ENCODE measurements at places on chromosomes 5 and 9.

DNA sequence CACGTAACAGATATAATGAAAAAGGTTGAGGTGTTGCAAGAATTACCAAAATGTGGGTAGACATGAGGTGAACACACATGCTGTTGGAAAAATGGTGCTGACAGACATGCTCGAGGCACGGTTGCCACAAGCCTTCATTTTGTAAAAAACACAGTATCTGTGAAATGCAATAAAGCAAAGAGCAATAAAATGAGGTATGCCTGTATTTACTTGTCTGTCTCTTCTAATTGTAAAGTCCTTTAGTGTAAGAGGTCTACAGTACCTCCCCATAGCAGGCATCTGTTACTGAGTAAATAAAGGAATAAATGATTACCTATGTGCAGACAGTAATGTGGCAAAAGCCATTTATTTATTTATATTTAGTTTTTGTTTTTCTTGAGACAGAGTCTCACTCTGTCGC lies 3.0 kb upstream of the CAST start:
- DNase-seq = no peak

DNA sequence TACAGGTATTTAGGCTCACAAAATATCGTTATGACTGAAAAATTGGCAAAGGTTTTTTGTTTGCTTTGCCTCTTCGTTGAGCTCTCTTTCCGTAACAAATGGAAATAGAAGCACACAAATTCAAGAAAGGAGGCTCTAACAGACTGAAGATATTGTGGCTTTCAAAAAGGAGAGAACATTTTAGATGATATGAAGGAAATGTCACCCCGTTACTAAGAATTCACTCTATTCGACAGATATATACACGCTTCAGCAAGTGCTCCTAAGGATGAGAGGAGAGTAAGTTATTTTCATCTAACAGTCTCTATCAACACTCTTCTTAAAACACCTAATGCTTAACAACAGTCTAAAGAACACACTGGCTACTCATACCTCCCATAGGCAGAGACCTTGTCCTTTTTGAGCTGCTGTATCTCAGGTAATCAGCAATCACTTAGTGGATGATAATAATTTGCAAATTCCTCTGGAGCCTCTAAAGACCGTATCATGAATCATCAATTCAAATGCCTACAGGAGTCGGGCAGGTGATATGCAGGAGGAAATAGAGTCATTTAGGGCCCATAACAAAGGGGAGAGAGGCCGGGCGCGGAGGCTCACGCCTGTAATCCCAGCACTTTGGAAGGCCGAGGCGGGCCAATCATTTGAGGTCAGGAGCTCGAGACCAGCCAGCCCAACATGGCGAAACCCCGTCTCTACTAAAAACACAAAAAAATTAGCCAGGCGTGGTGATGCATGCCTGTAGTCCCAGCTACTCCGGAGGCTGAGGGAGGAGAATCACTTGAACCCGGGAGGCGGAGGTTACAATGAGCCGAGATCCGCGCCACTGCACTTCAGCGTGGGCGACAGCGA lies 1.4 kb upstream of the HSDL2 start:
- DNase-seq = no peak

- no peak for DNase-seq
Measured at GRCh38 chr5:123093601-123094236, 4.7 kb downstream of the PRDM6 start.

- no peak for DNase-seq
Measured at GRCh38 chr5:59001154-59001553, 418.3 kb downstream of the RAB3C start.

- no peak for DNase-seq
Measured at GRCh38 chr5:147835386-147835798, 3.9 kb upstream of the SPINK1 start.

- DNase-seq = no peak
Measured at GRCh38 chr5:31378838-31379237, 153.1 kb downstream of the DROSHA start.

- DNase-seq = no peak
Measured at GRCh38 chr5:72121780-72122445, 14.6 kb downstream of the MAP1B start.

- no peak for DNase-seq
Measured at GRCh38 chr5:124935065-124935464, 188.6 kb upstream of the ZNF608 start.
